ENCODE measurements at places on chromosomes 7 and 10.

DNA sequence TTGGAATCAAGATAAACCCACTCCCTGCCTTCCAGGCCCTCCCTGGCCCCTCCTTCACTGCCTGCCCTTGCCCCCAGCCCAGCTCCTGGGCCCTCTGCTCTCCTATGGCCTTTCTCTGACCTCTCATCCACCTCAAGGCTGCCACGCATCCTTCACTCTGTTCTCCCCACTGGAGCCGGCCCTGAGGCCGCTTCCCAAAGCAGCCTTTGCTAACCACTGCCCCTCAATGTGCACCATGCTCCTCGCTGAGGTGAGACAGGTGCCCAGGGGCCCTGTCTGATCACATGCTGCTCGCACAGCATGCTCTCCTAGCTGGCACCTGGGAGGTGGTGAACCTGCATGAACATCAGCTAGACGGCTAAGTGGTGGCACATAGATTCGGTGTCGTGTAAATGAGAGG is 138.5 kb upstream of the RET start:
- no peak for DNase-seq

- no peak for DNase-seq
These were observed 26.0 kb downstream of the LEP start for GRCh38 chr7:128266883-128267594.

DNA sequence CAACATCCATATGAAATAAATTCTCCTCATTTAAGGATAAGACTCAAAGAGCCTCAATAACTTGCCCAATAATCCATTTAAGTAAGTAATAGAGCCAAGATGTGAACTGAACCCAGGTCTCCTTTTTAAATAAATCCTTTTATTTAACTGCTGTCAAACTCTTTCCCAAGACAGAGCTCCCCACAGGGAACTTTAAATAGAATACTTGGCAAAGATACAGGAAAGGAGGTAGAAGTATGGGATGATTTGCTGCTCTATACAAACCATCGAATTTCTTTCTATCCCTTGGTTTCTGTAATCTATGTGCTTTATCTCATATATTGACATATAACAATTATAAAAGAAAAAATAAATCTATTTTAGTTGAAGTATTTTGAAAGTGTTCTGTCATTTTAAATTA is 295.9 kb downstream of the CSTF2T start:
- DNase-seq = no peak

GRCh38 chr10:54665095-54665494 is 135.9 kb downstream of the PCDH15 start:
- no peak for DNase-seq

- no peak for DNase-seq
These were observed 49.4 kb downstream of the AKR1D1 start for GRCh38 chr7:138125598-138126111.

DNA sequence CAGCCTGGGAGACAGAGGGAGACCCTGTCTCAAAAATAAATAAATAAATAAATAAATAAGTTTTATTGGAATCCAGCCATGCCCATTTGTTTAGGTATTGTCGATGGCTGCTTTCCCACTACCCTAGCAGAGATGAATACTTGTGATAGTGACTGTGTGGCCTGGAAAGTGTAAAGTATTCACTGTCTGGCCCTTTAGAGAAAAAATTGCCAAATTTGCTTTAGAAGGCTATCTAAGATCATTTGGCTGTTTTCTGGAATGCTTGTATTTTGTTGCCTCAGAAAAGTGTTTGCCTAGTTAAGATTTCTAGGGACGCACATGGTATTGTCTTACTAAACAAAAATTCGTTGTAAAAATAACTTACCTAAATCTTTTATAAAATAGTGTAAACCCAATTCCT is 35.4 kb downstream of the CHN2 start:
- DNase-seq = no peak
